Endothelial cell (in vitro differentiated cells): ENCODE measurements at places on chromosomes 6 and 20.

GRCh38 chr20:32831982-32832381 is 12.2 kb downstream of the MAPRE1 start:
- no peak overlapping the region for H3K27ac ChIP-seq
- no peak for DNase-seq
- no peak overlapping the region for H3K4me3 ChIP-seq
- no peaks in the 10 kb centered on the region for H3K27me3 ChIP-seq
- H3K4me1 ChIP-seq, result peaks cover 2% of the 10 kb centered on the region
- H3K36me3 ChIP-seq, result peaks cover 17% of the 10 kb centered on the region

DNA sequence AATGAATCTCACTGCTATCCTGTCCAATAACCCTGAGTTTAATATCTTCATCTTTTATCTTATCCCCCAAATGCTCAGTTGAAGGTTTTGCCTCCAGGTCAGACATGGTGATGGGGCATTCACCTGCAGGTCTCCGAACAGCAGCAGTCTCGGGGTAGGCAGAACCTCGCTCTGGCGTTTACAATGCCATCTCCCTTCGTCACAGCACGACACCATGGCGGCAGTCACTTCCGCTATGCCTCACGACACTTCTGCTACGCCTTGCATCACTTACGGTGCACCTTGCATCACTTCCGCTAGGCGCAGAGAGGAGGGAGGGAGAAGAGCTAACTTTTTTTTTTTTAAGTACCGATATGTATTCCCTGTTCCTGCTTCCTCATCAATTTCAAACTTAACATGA is 194.9 kb downstream of the BCAS1 start:
- DNase-seq, result no peak
- no peak overlapping the region for H3K4me3 ChIP-seq
- H3K4me1 ChIP-seq, result peaks cover 54% of the 10 kb centered on the region
- H3K27ac ChIP-seq, result no peak overlapping the region
- H3K27me3 ChIP-seq, result peaks cover 17% of the 10 kb centered on the region

- H3K4me3 ChIP-seq, result no peak overlapping the region
- DNase-seq, result no peak
- no peaks in the 10 kb centered on the region for H3K36me3 ChIP-seq
- H3K4me1 ChIP-seq, result peaks cover 7% of the 10 kb centered on the region
Observed at GRCh38 chr6:119716668-119717270, 367.2 kb upstream of the MAN1A1 start.

- no peaks in the 10 kb centered on the region for H3K27me3 ChIP-seq
- H3K4me1 ChIP-seq, result no peaks in the 10 kb centered on the region
- H3K36me3 ChIP-seq, result peaks cover 3% of the 10 kb centered on the region
- H3K4me3 ChIP-seq, result no peak overlapping the region
- no peak for DNase-seq
Observed at GRCh38 chr6:11675601-11676000, 103.0 kb downstream of the ADTRP start.

DNA sequence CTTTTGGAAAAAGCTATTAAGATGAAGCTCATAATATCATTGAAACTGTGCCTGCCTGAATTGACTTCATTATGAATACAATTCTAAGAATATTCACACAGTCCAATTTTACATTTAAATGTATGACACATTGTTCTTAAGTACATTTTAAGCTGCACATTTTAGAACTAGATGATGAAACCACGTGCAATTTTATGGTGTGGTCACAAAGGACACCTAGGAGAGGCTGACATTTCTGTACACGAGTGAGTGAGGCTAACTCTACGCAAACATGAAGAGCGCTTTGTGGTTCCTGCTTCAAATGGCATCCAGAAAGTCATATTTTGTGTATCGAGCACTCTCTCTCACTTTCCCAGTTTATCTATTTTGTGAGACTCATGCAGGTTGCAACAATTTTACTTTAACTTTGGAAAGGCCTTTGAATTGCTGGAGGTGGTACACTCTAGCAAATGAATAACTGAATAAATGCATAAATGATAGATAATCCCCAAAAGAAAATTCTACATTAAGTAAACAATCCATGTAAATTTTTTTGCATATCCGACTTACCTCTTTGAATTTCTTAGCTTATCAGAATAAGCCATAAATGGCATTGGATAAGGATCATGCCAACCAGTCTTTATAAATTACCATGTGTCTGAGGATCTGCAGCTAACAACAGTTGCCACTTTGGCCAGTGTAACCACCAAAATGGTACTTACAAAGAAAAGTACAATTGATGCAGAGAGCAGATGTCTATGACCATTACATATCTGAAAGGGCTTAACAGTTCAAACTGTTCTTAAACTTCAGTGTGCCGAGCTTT is 97.3 kb downstream of the NRSN1 start:
- no peak overlapping the region for H3K4me3 ChIP-seq
- no peaks in the 10 kb centered on the region for H3K4me1 ChIP-seq
- no peak for DNase-seq
- no peak overlapping the region for H3K27ac ChIP-seq
- H3K27me3 ChIP-seq, result no peaks in the 10 kb centered on the region
